ENCODE measurements at places on chromosomes 6 and 20.

- no peak for DNase-seq
Measured at GRCh38 chr6:136751991-136752390, 40.3 kb downstream of the MAP3K5 start.

- DNase-seq = no peak
Measured at GRCh38 chr6:136982928-136983327, 60.8 kb downstream of the SLC35D3 start.

DNA sequence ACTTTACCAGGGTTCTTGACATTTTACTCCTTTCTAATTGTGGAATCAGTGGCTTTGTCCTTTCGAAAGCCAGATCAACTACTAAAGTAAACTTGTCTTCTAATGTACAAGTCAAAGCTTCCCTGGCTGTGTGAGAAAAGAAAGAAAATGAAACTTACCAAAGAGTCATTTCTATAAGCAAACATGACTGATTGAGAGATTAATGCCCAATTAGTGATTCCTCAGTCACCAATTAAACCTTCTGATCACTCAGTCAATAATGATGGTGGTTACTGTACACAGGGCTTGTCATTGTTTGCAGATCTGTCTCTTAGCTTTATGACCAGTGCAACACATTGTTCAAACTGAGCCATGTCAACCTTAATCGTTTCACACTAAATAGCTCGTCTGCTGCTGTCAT, 1168.4 kb upstream of the CITED2 start:
- DNase-seq = no peak

GRCh38 chr20:17228624-17229061, 1.8 kb downstream of the PCSK2 start:
- DNase-seq = no peak

DNA sequence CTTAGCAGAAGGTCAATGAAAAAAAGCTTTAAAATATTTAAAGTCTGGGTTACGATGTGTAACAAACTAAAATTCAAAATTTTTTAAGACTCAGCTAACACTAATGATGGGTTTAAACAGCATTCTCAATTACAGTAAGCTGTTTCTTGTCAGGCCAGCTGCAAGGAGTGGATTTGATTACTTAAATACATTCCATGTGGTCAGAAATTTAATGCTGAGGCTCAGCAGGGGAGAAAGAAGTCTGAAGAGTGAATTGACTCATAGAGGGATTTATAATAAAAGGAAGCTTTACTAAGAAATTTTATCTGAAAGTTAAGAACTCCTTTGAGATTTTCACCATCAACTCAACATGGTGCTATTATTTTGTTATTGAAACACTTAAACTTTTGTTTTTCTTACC, 398.6 kb downstream of the KHDRBS2 start:
- no peak for DNase-seq

DNA sequence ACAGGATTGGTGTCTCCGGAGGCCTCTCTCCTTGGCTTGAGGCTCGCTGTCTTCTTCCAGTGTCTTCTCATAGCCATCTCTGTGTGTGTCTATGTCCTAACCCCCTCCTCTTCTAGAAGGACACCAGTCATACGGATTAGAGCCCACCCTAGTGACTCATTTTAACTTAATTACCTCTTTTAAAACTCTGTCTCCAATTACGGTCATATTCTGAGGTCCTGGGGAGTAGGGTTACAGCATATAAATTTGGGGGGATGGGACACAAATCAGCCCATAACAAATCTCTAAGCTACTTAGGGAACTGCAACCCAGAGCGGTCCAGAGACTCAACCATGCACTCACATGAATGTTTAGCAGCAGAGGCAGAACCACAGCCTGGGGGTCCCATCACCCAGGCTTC, 56.1 kb upstream of the SASH1 start:
- DNase-seq = no peak

- DNase-seq = no peak
Measured at GRCh38 chr6:13032566-13032965, 295.8 kb downstream of the TBC1D7 start.

GRCh38 chr20:44810391-44811149, at the start of gene RIMS4:
RIMS4 (minus strand) TSS chr20:44810546; CDS start chr20:44810271, 275 bp downstream.
- DNase-seq = no peak

- no peak for DNase-seq
Measured at GRCh38 chr6:2141644-2142290, 103.6 kb downstream of the GMDS start.

DNA sequence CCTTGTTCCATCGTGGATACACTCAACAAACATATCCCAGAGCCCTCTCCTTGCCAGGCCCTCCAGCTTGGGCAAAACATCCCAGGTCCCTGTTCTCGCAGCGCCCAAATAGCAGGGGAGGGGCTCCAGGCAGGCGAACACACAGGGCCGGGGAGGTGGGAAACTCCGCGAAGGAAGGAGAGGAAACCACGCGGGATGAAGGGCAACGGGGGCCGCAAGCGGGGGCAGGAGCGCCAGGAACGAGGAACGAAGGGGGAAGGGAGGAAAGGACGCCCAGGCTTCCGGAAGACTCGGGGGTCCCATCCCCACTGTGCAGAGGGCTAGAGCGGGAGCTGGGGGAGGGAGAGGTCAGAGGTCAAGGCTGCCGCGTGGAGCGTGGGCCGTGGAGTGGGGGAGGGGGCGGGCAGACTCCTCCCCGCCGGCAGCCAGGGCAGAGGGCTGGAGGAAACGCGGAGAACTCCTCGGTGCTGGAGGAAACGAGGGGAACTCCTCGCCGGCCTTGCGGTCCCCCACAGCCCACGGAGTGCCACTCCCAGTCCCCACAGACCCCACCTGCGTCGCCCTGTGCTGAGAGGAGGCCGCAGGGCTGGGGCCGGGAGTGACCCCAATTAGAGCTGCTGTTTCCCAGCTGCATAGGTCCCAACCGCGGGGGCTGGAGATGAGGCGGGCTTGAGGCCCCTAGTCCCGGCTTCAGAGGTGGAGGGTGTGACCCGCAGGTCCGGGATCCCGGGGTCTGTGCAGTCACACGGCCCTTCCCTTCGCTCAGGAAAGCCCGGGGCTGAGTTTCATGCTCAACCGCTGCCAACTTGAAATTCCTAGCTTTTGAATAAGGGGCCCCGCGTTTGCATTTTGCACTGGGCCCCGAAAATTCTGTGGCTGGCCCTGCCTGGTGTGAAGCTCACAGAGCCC, 1.2 kb upstream of the RBM38 start:
- DNase-seq = no peak

- DNase-seq = no peak
Measured at GRCh38 chr6:14066782-14067406, 50.7 kb upstream of the CD83 start.

GRCh38 chr6:16991981-16992629, 109.7 kb upstream of the STMND1 start:
- DNase-seq = no peak

- DNase-seq = no peak
Measured at GRCh38 chr6:169425628-169426370, 172.2 kb upstream of the THBS2 start.

All from activated CD4-positive, alpha-beta T cell treated with anti-CD3 and anti-CD28 coated beads, Interleukin-2, amount 50 U/mL, for 24 hours (primary cell).